Fibroblast of skin of right quadriceps (primary cell): ENCODE measurements at places on chromosomes 2 and 18.

GRCh38 chr2:196566961-196567666 lies 72.4 kb upstream of the CCDC150 start:
- DNase-seq: no peak

- no peak for DNase-seq
Measured at GRCh38 chr2:4247791-4248190, 544.4 kb downstream of the DCDC2C start.

DNA sequence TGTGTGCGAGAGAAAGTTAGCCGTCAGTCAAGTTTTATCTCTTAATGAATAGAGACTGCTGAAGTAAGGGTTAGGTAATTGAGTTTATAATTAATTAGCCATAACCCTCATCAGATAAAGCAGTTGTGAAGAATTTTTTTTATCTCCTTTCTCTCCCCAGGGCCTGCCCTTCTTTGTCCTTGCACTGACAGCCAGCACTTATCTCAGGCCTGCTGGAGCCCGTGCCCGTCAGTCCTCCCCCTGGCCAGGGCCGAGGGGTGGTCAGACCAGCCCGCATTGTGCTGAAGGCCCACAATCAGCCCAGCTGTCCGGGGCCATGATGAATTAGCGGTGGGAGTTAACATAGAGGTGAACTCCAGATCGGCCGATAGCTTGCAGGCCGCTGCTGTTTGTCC lies 315.7 kb downstream of the GBX2 start:
- no peak for DNase-seq

DNA sequence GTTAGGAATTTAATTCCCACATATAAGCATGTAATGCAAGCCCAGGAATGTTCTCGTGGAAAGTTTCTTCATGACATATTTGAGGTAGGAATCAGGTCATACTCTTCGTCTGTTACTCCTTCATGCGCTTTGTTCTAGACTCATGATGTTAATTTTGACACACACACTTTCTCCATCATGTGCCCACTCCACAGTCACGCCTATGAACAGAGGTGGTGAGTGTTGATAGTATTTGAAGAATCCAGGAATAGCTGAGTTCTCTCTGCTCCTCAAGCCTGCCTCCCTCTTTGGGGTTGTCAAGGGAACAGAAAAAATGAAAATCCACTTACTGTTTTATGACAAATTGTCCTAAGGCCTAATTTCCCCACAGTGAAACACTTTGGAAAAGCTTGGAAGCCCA lies 117.3 kb upstream of the SERPINE2 start:
- no peak for DNase-seq

- DNase-seq: no peak
Measured at GRCh38 chr2:204205538-204205937, 269.0 kb downstream of the ICOS start.

DNA sequence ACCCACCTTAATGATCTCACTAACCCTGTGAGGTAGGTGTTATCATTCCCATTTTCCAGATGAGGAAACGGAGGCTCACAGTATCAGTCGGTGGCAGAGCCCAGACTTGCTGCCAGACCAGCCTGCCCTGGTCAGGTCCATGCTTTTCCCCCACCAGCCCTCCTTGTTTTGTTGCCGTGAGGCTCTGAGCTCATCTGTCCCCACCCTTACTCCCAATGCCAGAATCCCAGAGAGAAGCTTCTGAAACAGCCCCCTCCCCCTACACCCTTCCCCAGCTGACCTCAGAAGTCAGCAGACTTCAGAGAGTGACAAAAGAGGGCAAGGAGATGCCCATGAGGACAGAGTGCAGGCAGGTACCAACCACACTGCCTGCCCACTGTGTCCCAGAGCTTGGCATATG lies 20.8 kb upstream of the TNS1 start:
- no peak for DNase-seq

DNA sequence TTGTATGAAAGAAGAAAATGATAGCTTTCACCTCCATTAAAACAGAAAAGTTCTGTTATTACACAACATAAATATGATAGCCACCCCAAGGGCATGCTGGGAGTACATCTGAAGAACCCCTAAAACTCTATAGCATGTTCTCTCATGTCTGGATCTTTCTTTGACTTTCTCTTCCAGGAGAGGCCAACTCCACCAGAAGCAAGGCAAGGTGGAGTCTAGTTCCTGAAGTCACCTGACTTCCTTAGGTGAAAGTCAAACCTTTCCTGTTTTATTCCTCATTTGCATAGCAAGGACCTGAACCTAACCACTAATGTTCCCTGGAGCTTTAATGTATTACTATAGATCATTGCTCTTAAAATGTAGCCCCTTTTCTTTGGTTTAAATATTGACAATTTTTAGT lies 5.7 kb downstream of the STAT1 start:
- DNase-seq: no peak

DNA sequence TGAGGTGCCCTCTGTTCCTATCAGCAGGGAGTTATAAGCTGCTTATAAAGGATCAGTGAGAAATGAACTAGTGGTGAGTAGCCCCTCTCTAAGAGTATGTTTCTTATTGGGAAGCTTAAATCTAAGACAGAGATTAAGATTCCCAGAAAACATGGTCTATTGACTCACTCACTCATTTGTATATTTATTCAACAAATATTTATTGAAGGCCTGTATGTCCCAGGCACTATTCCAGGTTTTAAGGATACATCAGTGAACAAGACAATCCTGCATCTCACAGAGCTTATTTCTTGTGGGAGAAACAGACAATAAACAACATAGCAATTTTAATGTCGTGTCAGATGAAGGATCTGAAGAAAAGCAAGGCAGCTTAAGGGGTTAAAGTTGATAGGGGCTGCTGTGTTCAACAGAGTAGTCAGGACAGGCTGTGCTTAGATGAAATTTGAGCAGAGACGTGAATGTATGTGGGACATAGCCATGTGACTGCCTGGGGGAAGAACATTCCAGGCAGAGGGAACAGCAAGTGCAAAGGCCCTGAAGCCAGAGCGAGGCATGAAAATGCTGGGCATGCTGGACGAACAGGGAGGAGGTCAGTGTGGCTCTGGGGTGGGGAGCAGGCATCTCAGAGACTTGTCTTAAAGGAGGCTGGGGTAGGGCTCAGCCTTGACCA lies 14.8 kb upstream of the PSD4 start:
- peak; percentile 41 for DNase-seq

- no peak for DNase-seq
Measured at GRCh38 chr2:105125428-105125827, 87.6 kb downstream of the MRPS9 start.

DNA sequence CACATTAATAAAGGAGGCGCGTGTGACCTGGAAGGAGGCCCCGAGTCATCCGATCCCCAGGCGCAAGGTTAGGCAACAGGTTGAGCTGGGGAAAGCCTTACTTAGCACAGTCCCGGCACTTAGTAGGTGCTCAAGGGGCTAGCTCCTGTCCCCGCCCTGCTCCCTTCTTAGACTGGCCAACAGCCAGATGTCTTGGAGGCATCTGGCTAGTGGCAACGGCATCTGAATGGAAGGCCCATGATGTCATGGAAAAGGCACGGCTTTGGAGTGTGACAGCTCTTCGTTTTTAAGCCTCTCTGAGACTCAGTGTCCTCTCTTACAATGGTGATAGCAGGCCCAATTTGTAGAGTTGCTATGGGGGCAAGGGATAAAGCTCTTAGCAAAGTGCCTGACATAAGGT lies 258.3 kb downstream of the CYRIA start:
- no peak for DNase-seq

DNA sequence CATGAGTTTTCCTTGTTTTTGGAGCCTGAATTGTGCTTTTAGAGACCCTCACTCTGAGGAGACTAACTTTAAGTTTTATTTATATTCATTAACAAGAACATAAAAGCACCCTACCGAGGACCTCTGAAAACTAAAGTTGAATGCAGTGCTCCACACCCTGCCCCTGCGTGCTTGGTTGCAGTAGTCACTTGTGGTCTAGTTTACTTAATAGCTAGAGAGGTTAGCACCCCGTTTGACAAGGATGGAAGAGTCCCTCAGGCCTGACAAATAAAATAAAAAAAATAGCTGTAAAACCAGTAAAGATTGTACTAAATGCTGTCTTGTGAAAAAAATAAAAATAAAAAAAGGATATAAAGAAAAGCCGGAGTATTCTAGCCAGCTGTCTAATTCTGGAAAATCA lies 395.2 kb downstream of the MTX2 start:
- no peak for DNase-seq

- no peak for DNase-seq
Measured at GRCh38 chr2:127585270-127585807, 49.9 kb downstream of the MYO7B start.

DNA sequence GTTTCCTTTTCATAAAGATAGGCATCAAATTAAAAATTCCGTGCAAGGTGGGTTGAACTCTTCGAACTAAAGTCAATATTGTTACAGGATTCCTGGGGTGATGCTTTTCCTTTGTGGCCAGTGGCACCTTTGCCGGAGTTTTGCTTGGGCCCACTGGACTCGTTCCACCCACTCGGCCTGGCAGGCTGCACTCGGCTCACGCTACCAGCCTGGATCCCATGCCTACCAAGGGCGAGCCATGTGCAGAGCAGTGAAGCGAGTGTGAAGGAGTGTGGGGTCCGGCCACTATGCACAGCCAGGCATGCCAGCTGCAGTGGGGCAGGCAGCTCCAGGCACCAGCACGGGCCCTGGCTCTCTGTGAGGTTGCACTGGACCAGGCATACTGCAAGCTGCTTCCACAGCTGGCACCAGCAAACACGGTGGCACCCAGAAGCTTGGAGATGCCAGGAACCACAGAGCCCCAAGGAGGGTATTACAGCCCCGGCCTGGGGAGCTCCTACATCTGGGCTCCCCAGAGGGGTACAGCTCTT lies 83.6 kb downstream of the DTNB start:
- no peak for DNase-seq

DNA sequence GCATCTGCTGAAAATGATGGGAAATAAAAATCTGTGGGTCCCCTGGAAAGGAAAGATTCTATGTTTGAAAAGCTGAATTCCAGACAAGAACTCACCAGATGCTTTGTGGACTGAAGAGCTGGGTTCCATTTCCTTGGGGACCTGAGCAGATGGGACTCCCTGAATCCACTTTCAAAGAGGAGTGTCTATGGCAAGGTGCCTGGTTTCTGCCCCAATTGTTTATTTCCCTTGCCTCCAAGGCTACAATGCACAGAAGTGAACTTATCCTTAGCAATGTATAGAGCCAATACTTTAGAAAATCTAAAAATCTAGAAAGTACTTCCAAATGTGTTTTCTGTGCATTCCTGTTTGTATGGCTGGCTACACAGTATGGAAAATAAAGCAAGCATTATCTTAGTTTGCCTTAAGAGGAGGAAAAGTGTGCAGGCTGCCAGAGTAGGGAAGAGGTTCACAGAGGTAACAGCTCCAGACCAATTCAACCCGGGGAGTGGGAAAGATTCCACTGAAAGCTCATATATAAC lies 420.5 kb downstream of the NRXN1 start:
- DNase-seq: no peak

DNA sequence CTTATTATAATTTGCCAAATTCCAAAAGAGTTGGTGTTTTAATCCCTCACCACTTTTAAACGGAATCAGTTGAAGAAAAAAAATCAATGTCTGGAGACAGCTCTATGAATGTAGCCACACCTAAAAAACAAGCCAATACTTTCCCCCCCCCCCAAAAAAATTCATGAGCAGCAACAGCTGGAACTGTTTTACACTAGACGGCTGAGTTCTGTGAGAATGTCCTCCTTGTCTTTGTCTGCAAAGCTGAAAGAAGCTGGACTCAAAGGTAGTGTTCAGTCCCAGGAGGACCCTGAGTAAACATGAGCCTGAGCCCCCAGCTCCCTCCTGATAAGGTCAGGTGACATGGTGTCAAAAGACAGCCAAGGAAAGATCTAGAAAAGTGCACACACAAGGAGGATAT lies 68.2 kb downstream of the ZNF521 start:
- no peak for DNase-seq

- peak; percentile 41 for DNase-seq
Measured at GRCh38 chr2:197777823-197778407, 7.2 kb downstream of the BOLL start.

GRCh38 chr18:76564655-76565237 lies 69.7 kb upstream of the ZNF516 start:
- DNase-seq: peak; percentile 24

DNA sequence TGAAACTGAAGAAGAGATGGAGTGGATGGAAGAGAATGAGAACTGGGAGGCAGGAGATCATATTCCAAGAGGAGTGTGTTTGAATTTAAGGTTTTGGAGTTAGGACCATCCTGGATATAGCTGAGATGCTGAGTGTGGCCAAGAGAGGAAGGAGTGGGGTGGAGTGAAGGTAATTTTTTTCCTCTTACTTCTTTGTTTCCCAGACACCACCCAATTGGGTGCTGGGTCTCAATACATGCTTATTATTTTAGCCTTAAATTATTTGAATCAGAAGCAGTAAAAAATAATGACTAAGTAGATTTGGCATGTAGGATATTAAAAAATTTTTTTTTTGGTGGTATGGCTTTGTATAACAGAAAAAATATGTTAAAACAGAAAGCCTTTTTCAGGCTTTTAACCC lies 39.3 kb downstream of the PMAIP1 start:
- peak; percentile 14 for DNase-seq

- DNase-seq: no peak
Measured at GRCh38 chr2:211423018-211423417, 866.6 kb downstream of the CPS1 start.

- DNase-seq: peak; percentile 48
Measured at GRCh38 chr2:224369028-224369632, 32.8 kb downstream of the FAM124B start.

GRCh38 chr18:62496262-62496661 lies 26.6 kb upstream of the ZCCHC2 start:
- no peak for DNase-seq
